Adrenal gland (tissue), 19 donors: ENCODE measurements at places on chromosomes 3 and 15. TPM values are rescaled to one million over a fixed set of nuclear protein-coding genes. Genes with fewer than 3 reads are reported as not detected.
A peak's percentile ranks its signal among the peaks of the same experiment; 100 is the strongest.

DNA sequence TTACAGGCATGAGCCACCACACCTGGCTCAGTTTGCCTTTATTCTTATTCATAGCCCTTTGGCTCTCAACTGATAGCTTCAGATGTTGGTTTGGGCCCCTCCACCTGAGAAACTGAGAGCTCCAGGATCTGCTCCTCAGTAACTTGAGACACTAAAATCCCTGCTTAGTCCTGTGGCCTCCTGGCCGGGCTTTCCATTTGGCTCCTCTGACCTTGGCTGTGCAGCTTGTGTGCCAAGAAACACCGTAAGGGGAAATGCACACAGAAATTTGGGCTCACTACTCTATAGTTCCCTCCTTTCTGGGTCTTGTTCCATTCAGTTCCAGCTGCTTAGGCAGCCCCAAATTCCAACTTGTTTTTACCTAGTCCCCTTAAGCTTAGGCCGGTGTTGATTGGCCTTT lies 24.9 kb downstream of the NIPA2 start:
- DNase-seq: peak; percentile 40

GRCh38 chr3:192918275-192918588 lies 576 bp upstream of the MB21D2 start:
- DNase-seq: no peak

DNA sequence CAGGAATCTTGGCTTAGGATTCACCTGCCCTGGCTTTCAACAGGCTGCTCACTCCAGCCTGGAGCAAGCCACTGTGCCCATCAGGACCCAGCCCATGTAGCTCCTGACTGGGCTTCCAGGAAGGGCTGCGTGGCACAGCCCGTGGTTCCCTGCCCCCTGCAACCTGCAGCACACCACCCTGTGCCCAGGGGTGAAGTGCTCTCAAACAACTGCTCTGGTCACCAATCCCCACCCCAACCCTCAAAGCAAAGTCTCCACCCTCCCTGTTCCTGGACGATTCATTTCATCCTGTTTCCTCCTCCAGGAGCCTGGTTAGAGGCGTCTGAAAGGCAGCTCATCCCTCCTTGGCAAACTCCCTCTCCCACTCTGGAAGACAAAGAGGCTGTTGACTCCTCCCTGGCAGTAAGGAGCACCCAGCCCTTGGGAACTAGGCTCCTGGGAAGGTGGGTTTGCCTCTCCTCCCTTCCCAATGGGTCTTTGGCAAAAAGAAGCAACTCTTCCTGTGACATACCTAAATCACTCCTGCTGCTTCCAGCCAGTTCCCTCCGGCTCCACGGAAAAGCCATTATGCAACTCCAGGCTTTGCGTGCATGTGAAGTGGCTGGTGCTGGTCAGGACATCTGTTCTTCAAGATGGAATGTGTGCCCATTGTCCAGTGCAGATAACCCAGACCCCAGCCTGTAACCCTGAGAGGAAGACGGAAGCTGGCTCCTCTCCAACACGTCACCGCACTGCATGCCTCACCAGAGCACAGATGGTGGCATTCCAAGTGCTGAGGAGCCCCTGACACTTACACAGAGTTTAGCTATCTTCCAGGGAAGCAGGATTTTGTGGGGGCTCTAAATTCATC lies 29.1 kb upstream of the VIPR1 start:
- peak; percentile 64 for DNase-seq

DNA sequence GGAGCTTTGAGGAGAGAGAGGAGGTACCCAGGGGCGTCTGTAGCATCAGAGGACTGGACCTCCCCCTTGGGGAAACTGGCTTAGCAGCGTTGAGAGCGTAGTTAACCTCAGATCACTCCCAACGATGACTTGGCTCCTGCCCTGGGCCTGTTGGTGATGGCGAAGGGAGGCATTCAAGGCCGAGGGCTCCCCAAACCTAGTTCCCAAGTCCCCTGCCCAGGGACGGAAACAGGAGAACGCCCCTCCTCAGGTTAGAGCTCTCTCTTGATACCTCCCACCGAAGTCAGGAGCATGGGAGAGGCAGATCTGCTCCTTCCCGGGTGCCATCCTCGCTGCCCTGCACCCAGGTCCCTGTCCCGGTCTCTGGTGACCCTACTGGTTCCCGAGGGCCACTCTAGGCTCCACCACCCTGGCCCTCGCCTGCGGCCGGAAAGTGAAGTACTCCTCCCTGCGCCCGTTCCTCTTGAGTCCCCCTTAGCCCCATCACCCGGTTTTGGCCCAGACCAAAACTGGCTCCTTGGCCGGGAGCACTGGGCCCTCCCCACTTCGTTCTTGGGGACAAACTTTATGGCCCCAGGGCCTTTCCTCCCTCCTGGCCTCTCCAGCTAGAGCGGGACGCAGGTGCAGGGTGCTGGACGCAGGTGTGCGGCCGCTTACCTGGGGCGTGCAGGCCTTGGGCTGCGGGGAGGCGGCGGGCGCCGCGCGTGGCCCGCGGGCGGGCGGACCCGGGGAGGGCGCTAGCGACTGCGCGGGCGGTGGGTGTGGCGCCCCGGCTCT lies 2.6 kb upstream of the SKOR1 start:
- no peak for DNase-seq

The TWF2 gene
- 55.2 TPM for total RNA-seq
